Aorta (tissue), 5 donors: ENCODE measurements at places on chromosomes 3 and 15.

- DNase-seq = no peak
Observed at GRCh38 chr15:95929232-95929846, 401.2 kb upstream of the NR2F2 start.

- no peak for DNase-seq
Observed at GRCh38 chr3:187954516-187954872, 199.5 kb upstream of the LPP start.

DNA sequence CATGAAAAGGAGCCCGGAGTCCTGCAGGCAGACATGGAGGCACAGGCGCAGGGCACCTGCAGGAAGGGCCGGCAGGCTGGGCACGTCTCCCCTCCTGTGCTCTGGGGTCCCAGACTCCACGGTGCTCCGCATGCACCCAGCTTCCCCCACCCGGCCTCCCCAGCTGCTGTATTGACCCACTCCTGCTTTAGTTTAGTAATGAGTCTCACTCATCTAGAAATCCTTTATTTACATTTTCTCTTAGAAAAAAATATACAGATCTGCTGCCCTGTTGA lies 8.5 kb downstream of the MESP2 start:
- DNase-seq = no peak

- DNase-seq = no peak
Observed at GRCh38 chr3:4310971-4311370, 7.8 kb downstream of the SETMAR start.

- DNase-seq = no peak
Observed at GRCh38 chr3:83093222-83093572, 1331.8 kb upstream of the GBE1 start.

DNA sequence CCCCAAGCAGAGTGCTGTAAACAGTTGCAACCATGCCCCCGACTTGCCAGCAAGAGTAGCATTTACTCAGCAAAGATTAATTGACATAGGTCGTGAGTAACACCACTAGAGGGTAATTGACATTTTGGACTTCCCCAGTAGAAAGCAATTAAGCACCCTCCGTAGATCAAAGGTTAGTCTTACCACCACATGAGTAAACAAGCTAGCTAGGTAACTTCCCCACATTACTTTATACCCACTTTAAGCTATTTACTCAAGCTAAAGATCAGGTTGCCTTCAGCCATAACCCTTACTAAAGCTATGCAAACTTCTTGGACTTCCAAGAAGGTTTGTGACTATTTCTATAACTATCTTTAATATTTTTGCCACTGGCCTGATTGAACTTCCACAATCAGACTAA lies 1072.7 kb downstream of the OTOL1 start:
- no peak for DNase-seq

DNA sequence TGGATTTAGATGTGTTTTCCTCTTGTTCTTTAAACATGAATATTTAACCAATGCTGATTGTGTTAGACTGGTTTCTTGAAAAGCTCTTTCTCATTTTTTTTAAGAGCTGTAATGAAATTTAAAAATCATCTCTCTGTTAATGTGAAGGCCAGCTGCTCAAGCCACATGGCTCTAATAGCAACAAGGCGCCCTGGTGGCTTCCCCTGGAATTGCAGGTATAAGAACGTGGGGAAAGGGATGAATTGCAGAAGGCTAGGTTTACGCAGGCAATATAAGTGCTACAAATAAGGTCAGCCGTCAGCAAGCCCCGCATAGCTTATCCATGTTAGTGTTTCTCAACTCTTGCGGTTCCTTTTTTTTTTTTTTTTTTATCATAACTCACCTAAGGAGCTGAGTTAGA lies 108.5 kb downstream of the SAMMSON start:
- no peak for DNase-seq

DNA sequence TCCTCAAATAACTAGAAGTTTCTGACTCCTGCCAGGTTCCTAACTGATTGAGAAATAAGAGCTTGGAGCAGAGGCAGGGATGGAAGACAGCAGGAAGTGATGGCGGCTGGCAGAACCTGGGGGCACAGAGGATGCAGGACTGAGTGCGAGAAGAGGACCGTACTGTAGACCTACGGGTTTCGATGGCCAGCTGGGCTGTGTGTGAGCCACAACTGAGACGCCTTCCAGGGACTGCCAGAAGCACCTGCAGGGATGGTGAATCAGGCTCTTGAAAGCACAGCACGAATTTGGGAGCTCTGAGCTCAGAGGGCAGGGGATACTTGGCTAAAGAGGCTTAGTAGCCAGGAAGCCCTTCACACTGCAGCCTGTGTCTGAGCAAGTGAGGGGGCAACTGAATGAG lies 165.6 kb downstream of the ABHD5 start:
- DNase-seq = no peak

DNA sequence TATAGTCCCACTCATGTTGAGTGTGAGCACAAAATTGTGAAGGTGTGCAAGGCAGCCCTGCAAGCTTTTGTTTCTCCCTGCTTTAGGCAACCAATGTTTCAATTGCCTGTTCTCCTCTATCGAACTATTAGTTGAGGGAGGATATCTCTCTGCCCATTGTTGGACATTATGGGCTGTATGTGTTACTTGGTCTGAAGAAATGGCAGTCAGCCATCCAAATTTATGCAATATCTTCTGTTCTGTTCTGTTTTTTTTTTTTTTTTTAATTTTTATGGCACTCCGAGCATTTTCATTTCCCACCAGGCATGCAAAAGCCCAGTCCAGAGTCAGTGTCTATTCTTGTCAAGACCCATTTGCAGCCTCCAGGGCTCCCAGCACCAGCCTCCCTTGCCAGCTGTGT lies 44.0 kb downstream of the ANAPC13 start:
- no peak for DNase-seq

GRCh38 chr3:126129398-126129891 lies 45.5 kb upstream of the SLC41A3 start:
- peak; percentile 75 for DNase-seq

GRCh38 chr3:71896751-71897150 lies 111.8 kb upstream of the PROK2 start:
- DNase-seq = no peak

DNA sequence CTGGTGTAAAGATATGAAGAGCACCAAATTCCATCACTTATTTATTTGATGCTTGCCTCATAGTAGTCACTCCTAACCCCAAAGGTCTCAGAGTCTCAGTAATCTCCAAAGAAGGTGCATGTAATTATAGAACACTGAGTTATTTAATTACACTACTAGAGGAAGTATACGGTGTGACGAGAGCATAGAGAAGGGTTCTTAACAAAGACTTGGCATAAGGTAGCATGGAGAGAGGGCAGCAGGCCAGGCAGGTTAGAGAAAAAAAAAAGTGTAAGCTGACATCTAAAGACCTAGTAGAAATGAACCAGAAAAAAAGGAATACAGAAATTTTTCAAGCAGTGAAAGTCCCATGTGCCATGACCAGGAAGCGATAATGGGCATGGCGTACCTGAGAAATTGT lies 213.3 kb upstream of the TGFBR2 start:
- DNase-seq = no peak

- DNase-seq = no peak
Observed at GRCh38 chr15:41631880-41632470, 28.2 kb upstream of the MGA start.

DNA sequence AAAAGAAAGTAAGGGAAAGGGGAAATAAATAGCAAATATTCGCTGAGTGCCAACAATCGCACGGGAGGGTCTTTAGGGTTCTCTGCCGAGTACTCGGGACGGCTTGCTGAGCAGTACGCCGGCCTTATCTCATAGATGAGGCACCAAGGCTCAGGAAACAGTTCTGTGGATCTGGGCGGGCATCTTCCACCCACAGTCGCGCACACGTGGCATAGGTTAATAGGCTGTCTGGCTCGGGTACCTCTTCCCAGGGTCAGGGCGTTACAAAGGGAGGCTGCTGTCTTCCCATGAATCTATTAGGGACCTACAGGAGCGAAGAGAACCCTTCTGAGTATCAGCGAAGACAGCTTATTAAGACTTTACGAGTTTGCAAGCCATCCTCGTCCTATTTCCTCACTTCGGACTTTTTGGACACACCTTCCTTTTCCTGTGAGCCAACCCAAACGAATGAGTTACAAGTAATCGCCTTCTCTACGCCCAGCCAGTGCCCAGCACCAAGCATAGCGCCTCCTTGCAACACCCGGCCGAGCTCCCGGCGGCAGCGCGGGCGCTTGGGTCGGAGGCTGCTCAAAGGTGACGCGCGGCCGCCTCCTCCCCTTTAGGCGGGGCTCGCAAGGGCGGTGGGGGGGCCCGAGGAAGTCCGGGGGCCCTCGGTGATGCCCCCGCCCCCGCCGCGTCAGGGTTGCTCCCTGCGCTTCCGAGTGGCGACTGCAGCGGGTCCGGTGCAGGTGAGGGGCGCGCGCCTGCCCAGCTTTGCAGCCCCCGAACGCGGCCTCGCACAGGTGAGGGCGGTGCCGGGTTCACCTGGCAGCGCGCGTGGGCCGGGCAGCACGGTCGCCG lies at the start of gene MCTP2:
Gene MCTP2 (plus strand): TSS at position 679 of the 840 bp plus-strand sequence. CDS start 66,705 bp downstream, outside the sequence.
- peak; percentile 84 for DNase-seq

- no peak for DNase-seq
Observed at GRCh38 chr15:34772312-34772711, 17.5 kb upstream of the GJD2 start.

DNA sequence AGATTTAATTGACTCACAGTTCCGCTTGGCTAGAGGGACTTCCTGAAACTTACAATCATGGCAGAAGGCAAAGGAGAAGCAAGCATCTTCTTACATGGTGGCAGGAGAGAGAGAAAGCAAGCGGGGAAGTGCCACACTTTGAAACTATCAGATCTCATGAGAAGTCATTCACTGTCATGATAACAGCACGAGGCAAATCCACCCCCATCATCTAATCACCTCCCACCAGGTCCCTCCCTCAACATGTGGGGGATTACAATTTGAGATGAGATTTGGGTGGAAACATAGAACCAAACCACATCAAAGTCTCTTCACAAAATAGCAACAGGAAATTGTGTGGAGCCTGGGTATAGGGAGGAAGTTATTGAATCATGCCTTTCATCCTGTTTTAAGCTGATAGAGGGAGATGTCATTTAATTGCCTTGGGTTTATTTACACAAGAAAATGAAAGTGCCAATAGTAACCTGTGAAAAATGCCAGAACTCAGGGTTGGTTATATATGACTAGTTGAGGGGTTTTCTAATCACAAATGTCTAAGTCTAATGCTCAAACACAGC lies 624.8 kb upstream of the LMCD1 start:
- no peak for DNase-seq

DNA sequence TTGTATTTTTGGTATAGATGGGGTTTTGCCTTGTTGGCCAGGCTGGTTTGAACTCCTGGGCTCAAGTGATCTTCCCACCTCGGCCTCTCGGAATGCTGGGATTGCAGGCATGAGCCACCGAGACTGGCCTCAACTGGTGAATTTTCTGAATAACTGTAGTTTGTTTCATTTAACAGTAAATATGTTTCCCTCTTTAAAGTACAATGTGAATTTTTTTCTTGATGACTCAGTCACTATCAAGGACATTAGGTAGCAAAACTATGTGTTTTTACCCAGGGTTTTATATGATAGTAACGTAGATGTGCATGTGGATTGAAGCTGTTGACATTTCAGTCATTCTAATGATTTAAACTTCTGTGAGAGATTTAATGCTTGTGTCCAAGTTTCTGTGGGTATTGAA lies 40.2 kb upstream of the MAPKBP1 start:
- DNase-seq = no peak

GRCh38 chr3:24595796-24596195 lies 101.1 kb upstream of the THRB start:
- DNase-seq = no peak

DNA sequence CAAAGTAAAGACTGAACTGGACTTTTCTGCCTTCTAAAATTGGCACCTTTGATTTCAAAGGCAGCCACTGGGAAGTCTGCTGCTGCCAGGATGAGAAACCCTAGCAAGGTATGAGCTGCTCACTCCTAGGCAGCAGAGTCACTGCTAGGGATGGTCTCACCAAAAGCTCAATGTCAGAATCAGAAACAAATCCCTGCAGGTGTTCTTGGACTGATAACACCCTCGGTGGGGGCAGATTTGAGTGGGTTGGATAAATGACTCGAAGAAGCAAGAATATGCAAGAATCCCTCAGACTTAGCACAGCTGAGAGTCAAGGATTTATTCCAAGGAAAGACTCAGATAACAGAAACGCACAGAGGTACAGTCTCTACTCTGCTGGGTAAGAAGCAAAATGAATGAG lies 90.4 kb downstream of the PRICKLE2 start:
- no peak for DNase-seq

DNA sequence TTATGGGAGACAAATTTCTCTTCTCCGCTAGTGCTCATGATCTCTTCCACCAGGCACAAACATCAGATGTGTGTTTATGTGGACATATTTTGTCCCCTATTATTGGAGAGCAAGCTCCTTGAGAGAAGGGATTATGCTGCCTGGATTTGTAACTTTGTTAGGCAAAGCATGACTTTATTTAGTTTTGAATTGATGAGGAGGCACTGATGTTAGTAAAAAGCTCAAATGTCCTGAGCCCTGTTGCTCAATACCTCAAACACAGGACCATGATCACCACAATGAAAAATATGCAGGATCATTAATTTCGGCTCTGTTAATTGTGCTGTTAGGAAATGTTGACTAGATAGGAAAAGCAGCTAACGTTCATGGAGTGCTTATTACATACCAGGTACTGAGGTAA lies 29.1 kb downstream of the SCG5 start:
- no peak for DNase-seq

- DNase-seq = no peak
Observed at GRCh38 chr3:193951859-193952258, 184.1 kb upstream of the HES1 start.

- no peak for DNase-seq
Observed at GRCh38 chr3:31103623-31104180, 209.2 kb upstream of the GADL1 start.

DNA sequence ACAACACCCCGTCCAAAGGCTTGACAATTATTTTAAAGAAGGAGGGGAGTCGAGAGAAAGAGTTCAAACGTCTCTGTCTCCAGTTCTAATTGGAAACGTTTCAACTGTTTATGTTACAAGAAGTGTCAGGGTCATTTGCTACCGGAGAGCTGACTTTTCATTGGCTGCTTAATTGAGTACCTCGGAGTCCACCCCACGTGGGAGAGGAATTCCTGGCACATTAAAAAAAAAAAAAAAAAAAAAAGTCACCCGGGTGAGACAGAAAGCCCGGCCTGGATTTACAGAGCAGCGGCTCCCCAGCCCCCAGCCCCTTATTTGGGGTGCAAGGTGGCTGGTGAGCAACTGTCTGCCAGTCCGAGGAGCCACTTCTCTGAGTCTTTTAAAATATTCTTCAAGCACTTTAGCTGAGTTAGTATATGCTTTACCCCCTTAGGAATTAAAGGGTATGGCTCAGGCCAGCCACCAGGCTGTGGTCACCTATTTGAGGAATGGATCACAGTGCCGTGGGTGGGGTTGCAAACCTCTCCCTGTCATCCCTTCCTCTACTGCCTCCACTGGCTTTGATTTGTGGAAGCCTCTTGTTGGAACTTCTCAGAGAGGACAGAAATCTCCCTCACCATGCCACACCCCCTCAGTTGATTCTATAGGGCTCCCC lies 3.9 kb upstream of the TLE3 start:
- DNase-seq = no peak

GRCh38 chr3:177168431-177168830 lies 28.9 kb downstream of the TBL1XR1 start:
- no peak for DNase-seq
